Hair follicular keratinocyte (primary cell): ENCODE measurements at places on chromosomes 2 and 18. TPM values are rescaled to one million over a fixed set of nuclear protein-coding genes. Genes with fewer than 3 reads are reported as not detected.

Gene EFEMP1
- total RNA-seq, result 215 and 218 TPM in 2 replicates

Gene GPC1
- total RNA-seq, result 122 and 162 TPM in 2 replicates

Gene DLX1
- total RNA-seq, result 1.7 and 1.8 TPM in 2 replicates

Gene ITGA4
- 18.6 and 26.6 TPM in 2 replicates for total RNA-seq
